ENCODE measurements at places on chromosomes 16 and 17.

DNA sequence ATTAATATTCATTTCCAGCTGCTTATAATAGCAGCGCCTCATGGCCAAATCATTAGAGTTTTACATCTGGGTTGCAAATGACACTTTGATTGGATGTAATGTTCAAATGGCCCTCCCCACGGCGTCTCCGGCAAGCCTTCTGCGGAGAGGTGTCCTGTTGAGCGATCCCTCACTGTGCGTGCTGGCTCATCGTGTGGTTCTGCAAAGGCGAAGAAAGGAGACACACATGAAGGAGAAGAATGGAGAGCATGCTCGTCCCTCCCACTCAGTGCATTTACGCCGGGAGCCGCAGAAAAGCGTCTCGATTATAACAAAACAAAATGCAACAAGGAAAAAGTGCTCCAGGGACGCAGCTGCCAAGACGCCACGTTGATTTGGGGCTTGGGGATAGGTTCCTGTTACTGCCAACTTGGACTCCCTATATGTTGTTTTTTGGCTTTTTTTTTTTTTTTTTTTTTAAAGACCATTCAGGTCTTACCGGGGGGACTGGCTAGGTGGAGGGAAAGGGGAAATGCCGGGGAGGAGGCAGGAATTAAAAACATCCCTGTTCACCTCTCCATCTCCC lies 117.6 kb downstream of the C16orf78 start:
- DNase-seq, result no peak

- DNase-seq, result no peak
Measured at GRCh38 chr16:1447965-1448364, 3.6 kb upstream of the CCDC154 start.

GRCh38 chr16:35177851-35178250 lies 1718.4 kb downstream of the TP53TG3F start:
- DNase-seq, result no peak

- DNase-seq, result no peak
Measured at GRCh38 chr16:70590722-70591415, 55.5 kb upstream of the IL34 start.

GRCh38 chr16:77157346-77158058 lies 33.5 kb upstream of the MON1B start:
- no peak for DNase-seq

DNA sequence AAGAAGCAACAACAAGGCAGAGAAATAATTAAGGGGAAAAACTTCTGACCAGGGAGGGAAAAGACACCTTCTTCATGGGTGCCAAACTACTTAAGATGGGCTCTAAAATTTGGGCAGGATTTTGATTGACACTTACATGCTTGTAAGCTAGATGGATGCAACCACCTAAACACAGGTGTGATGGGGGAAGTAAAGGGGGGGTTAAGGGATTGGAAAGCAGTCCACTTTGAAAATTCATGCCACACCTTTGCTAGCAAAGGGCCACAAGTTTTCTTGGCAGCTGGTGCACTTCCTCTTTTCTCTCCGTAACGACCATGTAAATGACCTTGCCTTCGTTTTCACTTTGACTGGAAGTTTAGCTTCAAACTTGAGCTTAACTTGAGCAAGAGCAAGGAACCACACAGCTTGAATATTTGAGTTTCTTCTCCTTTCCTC lies 14.3 kb upstream of the PRKAR1A start:
- DNase-seq, result no peak

DNA sequence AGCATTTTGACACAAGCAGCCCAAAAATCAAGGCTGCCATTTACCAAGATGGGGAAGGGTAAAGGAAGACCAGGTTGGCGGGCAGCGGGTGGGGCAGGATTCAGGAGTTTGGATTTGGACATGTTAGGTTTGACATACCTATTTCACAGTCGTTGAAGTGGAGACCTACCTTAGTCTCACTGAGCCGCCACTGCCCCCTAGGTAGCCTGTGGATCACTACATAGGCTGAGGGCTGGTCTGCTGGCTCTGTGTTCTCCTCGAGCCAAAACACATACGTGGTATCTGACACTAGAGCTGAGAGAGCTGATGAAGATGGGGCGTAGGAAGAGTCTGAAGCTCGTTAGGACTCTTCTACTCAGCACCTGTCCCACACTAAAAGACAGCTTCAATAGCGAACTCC lies 115.1 kb downstream of the HIC1 start:
- peak; percentile 42 for DNase-seq

- DNase-seq, result no peak
Measured at GRCh38 chr17:50440172-50440837, 14.3 kb downstream of the ACSF2 start.

GRCh38 chr16:16137110-16137509 lies 86.2 kb downstream of the ABCC6 start:
- no peak for DNase-seq

DNA sequence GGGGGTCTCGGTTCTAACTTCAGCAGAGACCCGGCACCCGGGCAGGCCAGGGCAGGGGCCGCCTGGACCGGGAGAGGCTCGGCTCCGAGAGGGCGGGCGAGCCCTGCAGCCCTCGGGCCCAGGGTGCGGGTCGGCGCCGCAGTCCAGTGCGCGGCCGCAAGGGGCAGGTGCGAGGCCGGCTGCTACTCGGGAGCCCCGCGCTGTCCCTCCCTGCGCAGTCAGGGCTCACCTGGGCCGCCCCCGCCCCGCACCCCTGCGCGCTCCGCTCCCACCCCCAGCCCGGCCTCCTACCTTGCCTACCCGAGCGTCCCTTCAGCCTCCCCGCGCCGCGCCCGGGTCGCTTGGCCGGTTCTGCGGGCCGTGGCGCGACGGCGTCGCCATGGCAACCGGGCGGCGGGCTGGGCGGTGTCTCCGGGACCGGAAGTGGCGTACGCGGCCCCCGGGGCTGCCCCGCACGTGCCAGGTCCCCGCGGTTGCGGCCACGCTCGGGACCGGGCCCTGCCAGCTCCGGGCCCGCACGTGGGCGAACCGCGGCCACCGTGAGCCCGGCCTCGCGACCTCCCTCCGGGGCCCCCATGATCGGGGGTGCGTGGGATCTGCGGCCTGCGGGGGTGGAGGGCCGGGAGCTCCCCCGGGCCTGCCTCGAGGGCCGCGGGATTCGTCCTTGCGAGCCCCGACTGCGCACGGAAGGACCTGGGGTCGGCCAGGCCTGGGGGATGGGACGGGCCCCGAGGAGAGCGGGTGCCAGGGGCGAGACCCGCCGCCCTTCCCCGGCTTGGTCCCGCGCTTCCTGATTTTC lies at the start of gene CYB561:
TSS of gene CYB561 (minus strand) at position 353 of the 799 bp plus-strand sequence. CDS start 8,759 bp downstream, outside the sequence.
- peak; percentile 38 for DNase-seq

- DNase-seq, result peak; percentile 81
Measured at GRCh38 chr17:80426671-80427326, 11.8 kb downstream of the ENDOV start.

GRCh38 chr17:67713169-67713568 lies 4.6 kb upstream of the NOL11 start:
- DNase-seq, result no peak

DNA sequence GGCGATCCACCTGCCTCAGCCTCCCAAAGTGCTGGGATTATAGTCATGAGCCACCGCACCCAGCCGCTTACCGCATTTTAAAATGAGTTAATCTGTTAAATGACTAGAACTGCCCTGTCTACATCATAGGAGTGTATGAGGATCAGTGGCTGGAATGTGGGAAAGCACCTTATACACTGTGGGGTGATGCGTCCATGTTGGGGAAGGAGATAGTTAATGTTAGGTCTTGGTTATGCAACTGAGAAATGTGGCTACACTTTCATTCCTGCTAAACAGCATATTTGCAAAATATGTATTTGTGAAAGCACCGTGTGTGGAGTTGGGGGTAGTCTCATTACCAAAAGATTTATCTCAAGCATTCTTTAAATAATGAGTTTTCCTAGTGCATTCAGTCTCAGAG lies 107.6 kb downstream of the SPACA3 start:
- no peak for DNase-seq

DNA sequence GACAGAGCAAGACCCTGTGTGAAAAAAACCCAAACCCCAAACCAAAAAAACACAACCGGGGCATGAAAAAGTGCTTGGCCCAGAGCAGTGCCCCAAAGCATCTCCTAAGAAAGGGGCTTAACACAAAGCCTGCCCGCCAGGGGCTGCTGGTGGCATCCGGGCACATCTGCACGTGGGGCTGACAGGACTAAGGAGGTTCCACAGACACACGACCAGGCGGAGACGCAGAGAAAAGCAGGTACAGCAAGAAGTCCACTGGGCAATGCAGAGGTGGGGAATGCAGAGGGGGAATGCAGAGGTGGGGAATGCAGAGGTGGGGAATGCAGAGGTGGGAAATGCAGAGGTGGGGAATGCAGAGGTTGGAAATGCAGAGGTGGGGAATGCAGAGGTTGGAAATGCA lies 109.2 kb downstream of the ZNF778 start:
- no peak for DNase-seq

- no peak for DNase-seq
Measured at GRCh38 chr16:9259914-9260608, 168.6 kb downstream of the HAPSTR1 start.

DNA sequence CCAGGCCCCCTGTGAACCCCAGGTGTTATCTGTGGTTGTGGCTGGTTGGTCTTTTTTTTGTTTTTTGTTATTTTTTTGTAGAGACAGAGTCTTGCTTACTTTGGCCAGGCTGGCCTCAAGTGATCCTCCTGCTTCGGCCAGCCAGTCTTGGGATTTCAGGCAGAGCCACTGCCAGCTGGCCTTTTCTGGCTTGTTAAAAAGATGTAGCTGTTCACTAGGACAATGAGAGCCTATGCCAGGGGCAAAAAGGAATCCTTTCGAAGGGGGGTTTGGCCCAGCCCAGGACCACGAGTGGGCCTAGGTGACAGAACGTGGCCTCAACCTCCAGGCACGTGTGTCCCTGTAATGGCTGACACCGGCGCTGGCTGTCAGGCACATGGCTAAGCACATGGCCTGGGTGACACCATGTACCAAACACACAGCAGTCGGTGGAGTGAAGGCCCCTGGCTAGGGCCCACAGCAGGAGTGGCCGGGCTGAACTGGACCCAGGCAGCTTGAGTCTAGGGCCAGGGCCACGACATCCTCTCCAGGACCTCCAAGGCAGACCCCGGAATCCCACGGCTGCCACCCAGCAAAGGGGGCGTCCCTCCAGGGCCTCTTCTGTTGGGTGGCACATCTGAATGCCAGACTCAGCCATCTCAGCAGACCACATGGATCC lies 6.9 kb upstream of the SLC38A8 start:
- no peak for DNase-seq

GRCh38 chr17:1031711-1032110 lies 34.8 kb downstream of the TIMM22 start:
- DNase-seq, result no peak

- DNase-seq, result no peak
Measured at GRCh38 chr17:32289471-32290070, 23.9 kb downstream of the RHBDL3 start.

DNA sequence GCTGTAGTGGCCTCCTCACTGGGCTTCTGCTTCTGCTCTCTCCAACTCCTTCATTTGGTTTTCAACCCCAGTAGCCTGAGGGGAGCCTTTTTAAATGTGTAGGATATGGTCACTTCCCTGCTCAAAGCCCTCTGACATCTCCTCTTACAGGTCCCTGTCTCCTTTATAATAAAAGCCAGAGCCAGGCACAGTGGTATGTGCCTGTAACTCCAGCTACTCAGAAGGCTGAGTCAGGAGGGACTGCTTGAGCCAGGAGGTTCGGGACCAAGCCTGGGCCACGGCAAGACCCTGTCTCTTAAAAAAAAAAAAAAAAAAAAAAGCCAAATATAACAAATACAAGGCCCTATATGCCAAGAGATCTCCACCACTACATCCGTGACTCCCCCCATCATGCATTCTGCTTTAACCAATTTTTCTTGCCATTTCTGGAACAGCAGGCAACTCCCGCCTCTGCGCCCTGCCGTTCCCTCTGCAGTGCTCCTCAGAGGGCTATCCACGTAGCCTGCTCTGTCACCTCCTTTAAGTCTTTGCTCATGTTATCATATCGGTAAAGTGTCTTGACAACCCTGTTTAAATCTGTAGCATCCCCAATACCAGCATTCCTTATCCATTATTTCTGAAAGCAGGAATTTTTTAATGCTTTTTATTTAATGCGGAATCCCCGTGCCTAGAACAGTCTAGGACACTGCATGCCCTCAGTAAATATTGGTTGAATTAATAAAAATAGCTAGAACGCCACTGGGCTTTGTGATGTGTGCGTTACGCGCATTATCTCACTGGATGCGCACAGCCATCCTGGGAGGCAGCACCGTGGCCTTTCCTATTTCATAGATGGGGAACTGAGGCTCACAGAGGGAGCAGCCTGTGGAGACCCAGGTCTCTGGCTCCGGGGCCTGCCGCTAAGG lies 9.5 kb downstream of the ZNF771 start:
- DNase-seq, result no peak

- DNase-seq, result no peak
Measured at GRCh38 chr16:85238233-85238647, 126.0 kb upstream of the CIBAR2 start.

DNA sequence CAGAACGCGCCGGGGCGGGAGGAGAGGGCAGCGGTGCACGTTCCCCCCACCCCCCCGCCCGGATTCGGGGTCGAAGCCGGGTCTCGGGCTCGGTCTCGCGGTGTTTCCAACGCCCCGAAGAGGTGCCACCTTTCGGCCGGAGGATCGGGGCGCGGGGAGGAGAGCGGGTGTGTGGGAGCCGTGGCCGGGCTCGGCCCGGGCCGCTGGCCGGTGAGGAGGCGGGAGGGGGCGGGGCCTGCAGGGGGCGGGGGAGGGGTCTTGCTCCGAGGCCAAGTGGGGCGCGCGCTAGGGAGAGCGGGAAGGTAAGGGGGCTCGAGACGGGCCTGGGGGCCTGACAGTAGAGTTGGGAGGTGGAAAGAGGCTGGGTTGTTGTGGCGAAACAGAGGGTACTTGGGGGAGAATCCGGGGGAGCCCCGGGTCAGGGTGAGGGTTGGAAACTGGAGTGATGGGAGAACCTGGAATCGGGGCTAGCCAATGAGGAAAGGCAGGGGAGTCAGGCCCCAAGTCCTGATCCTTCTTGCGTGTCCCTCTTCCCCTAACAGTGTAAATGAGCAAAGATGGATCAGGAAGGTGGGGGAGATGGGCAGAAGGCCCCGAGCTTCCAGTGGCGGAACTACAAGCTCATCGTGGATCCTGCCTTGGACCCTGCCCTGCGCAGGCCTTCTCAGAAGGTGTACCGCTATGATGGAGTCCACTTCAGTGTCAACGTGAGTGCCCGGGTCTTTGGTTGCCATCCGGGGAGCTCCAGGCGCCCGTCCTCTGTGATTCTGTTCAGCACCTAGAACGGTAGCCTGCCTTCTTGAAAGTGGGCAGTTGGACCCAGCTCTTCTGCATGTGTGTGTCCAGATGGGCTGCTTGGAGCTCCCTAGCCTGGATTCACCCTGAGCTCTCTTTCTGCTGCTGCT lies 873 bp downstream of the SETD1A start:
- DNase-seq, result no peak

DNA sequence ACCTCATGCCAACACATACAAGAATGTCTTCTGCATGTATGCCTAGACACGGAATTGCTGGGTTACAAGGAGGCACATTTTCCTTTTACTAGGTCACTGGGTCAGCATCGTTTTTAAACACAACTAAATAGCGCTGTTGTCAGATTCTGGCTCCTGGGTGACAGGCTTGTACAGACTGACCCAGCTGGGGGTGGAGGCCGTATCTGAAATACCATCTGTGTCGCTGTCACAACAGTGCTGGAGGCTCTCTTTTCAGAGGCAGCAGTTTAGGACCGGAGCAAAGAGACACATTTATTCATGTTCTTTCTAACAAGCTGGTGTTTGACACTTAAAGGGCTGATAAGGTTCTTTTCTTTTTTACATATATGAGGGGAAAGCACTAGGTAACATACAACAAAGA lies 403.0 kb upstream of the ASIC2 start:
- DNase-seq, result no peak

GRCh38 chr17:64401941-64402340 lies 11.3 kb upstream of the PECAM1 start:
- no peak for DNase-seq

Data from CD4-positive, alpha-beta T cell (primary cell).